SW 1271 (cell line): ENCODE measurements at places on chromosomes 4 and X.
A peak's percentile ranks its signal among the peaks of the same experiment; 100 is the strongest.

- no peak for DNase-seq
Measured at GRCh38 chrX:79371101-79371500, 4.0 kb upstream of the ITM2A start.

- no peak for DNase-seq
Measured at GRCh38 chr4:52249581-52249980, 198.5 kb downstream of the SPATA18 start.

DNA sequence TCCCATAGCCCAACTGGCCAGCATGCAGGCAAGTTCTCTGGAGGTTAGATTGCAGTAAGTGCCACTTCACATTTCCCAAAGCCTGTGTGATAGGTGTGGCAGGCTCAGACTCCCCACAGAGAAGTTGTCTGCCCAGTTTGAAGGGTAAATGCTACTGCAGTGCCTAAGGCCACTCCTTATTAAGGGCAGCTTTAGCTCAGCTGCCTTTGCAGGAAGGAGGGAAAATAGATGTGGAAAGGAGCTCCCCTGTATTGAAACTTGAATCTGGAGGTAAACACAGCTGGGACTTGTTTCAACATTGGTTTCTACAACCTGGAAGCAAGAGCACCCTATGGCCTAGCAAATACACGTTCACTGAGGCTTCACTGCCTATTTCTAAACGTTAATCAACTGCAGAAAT is 22.4 kb downstream of the NEXMIF start:
- no peak for DNase-seq

GRCh38 chrX:41759817-41760216 is 35.8 kb downstream of the GPR82 start:
- DNase-seq = no peak

- DNase-seq = no peak
Measured at GRCh38 chr4:8320386-8320750, 50.8 kb downstream of the HTRA3 start.

- DNase-seq = no peak
Measured at GRCh38 chr4:89847571-89848325, 10.8 kb upstream of the SNCA start.

GRCh38 chrX:27575565-27575964 is 14.6 kb upstream of the DCAF8L2 start:
- DNase-seq = no peak

DNA sequence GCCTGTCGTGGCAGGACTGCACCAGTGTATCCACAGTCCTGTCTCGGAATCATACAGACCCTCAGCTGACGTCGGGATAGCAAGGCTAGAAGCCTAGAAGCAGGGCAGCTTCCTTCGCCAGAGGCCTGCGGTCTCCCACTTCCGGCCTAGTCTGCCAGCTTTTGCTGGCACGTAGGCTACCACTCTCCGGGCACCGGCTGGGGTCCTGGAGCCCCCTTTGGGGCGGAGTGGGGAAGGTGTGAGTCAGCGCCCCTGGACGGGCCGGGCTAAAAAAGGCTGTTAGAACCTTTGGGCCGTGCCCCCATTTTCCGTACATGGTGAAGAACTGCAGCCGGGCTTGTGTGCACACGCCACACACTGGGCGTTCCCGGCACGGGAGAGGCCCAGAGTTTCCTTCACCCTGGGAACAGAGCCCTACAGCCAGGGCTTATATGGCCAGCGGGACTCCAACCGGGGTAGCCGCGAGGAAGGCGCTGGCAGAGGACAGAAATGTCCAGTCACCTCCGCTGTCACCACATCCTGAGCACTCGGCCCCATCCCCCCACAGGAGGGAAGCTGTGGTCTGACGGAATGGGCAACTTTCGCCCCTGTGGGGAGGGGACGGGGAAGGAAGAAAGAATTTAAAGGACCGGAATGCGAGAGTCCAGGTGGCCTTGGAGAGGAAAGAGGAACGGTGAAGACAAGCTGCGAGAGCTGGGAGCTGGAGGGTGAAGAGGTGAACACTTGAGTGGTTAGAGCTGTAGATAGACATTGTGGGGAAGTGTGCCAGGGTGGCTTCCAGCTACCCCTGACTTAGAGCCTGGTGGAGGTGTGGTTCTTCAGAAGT is 4.6 kb downstream of the MAGIX start:
- DNase-seq = peak; percentile 67

DNA sequence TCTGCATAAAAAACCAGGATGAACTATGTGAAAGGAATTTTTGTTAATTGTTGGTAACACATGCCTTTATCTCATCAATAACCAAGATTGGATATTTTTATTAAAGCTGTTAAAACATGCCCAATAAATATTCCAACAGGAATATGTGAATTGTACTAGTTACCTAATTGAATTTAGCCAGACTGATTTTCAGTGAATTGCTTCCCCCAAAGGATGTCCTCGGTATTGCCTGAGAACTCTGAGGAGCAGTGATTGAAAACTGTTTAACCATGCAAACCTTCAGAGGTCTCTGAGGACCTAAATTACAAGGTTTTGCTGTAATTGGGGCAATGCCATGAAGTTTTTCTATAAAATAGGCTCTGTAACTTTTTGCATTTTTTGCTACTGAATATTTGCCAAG is 66.6 kb downstream of the BLTP1 start:
- DNase-seq = no peak

DNA sequence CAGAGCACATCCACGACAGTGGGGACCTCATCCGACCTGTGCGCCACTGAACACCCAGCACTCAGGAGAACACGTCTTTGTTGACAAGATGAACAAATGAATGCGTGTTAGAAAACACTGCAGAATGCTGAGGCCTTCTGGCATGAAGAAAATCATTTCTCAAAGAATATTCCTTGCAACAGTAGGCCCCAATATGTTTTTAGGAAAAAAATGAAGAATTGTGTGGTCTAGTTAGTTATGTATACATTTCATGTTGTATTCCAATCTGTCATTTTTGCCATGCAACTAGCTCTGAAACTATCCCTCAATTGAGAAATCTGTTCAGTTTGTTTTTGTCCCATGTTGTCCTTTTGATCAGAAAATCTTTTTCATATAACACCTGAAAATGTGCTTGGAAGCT is 77.4 kb upstream of the MAD2L1 start:
- no peak for DNase-seq

- no peak for DNase-seq
Measured at GRCh38 chr4:118936406-118936805, 47.8 kb downstream of the SYNPO2 start.

DNA sequence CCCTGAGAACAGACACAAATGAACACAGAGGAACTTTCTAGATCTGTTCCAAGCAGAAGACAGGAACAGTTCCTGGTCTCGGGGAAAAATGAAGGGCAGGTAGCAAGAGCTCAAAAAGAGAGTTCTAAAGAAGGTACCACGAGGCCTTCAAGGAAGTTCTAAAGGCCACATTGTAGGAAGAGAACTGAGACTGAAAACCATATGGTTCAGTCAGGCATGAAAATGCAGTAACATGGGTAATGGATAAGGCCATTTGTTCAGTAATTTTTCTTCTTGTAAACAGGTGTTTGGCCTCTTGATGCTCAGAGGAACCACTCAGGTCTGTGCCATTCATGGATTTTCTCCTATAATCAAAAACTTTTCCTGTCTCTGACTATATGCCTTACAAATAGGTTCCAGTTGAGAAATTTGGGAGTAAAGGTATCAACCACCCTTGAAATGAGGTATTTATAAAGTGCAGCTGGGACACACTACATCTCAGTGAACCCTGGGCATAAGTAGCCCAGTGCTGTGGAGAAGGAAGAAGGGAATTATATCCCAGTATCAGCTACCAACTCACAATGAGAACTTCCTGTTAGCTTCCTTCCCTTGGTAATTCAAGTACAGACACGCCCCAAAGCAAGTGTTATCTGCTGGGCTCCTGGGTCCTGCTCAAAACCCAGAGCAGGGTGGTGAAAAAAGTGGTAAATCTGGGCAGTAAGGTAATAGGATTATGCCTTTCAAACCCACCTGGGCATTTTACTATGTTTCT is 277.9 kb downstream of the KLHL13 start:
- no peak for DNase-seq

GRCh38 chr4:129788486-129788885 is 692.5 kb downstream of the C4orf33 start:
- DNase-seq = no peak

- no peak for DNase-seq
Measured at GRCh38 chr4:118821590-118822293, 14.2 kb downstream of the SEC24D start.

DNA sequence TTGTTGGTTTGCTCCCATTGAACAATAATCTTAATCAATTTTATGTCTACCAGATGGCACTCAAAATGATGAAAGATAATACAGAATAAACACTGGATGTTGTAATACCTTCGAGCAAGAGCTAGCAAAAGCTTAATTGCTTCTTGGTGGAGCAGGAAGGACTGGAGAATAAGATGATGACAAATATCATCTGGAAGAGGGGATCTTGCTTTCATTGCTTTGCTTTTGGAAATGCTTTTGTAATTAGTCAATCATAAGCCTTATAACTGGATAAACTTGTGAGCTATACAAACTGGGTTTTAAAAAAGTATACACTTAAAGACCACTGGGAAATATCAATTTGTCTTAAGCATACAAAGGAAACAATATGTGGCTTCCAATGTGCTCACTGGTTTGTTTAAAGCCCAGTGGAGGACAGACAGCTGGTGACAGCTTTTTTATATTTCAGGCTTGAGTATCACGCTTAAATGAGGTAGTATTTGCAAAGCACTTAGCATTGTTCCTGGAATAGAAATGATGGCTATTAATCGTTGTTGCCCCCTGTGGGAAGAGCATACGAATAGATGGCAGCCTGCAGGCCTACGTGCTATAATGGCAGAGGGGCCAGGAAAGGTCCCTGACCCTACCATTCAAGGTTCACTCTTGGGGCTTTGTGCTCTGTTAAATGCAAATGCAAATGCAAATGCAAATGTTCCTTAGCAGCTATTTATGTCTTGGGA is 61.2 kb downstream of the TMEM150C start:
- DNase-seq = no peak

- DNase-seq = no peak
Measured at GRCh38 chrX:7985568-7985967, 58.4 kb upstream of the PNPLA4 start.

DNA sequence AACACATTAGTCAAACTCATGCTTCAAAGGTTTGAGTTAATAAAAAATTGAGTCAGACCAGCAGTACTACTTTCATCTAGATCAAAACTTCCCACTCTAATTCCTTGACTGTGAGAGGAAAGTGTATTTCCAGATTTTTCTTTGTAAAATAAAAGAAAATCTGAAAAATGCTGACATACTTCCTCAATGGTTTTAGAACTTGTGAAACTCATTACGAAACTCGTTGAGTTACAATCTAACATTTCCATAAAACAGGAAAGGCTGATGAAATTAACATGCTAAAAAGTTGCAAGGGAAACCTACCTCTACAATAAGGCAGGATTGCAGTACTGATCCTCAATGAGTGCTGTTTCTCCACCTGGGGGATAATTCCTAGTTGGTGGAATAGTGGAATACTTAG is 217.8 kb upstream of the HCCS start:
- DNase-seq = no peak

GRCh38 chr4:3330707-3331106 is 37.9 kb downstream of the RGS12 start:
- DNase-seq = no peak

- no peak for DNase-seq
Measured at GRCh38 chr4:88054901-88055300, 47.5 kb downstream of the PKD2 start.

DNA sequence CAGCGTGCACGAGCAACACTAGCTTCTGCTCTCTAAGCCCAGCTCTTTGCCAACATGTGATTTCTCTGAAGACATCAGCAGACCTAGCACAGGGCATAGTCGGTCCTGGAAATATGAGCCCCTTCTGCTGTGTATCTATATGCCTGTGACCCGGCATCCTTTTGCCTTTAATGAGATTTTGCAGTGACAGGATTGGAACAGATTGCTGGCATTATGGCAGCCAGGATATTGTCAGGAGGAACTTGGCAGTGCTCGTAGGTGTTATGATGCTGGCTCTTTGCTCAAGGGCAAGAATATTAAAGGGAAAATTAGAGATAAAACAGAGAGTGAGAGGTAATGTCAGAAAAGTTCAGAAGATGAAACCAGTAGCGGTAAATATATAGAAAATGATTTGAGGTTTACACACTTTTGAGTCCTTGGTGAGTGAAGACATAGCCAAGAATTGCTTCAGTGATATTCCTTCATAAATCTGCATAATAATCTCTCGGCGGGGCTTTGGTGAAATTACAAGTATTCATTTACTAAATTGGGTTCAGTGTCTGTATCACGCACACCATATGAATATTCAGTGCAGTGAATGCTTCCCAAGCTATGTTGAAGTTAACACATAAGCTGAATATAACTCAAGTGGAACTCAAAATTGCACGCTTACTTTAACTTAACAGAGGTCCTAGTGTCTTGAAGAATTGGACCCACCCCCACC is 502.1 kb upstream of the NR3C2 start:
- no peak for DNase-seq

GRCh38 chrX:5672099-5672498 is 556.6 kb downstream of the NLGN4X start:
- DNase-seq = no peak

DNA sequence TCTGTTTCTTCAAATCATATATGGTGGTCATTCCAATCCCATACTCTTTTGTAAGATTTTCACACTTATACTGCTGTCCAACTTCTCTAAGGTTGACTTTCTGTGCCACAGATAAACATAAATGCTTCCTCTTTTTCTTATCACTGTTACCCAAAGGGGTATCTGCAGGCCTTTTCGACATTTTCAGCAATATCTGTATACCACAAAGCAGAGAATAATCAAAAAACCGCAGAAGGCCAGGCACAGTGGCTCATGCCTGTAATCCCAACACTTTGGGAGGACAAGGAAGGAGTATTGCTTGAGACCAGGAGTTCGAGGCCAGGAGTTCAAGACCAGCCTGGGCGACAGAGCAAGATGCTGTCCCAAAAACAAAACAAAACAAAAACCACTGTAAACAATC is 3.1 kb upstream of the RFC1 start:
- no peak for DNase-seq

DNA sequence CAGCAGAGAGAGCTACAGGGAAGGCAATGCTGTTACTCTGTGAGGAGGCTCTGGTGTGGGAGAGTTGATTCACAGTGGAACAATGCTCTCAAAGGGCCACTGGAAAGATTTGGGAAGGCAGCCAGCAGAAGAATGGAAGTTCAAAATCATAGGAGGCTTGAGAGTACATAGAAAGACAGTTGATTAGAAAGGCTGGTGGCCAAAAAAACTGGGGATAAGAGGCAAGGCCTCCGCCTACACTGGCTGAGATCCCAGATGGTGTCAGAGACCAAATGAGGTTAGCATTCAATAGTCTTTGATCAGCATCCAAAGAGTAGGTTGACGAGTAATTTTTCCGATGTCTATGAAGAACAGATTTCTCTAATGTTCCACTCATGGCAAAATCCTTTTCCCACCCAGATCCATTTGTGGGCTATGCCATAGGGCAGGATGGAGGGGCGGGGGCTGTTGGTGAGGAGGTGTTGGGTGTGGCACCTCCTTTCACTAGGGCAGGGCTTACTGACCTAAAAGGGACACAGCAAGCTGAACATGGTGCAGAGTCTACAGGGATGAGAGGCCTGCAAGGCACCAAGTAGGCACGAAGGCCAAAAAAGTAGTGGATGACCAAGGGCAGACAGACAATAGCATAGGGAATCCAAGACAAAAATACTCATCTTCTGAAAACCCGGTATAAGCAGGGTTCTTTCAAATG is 15.1 kb downstream of the TEC start:
- no peak for DNase-seq
